ENCODE measurements at places on chromosomes 12 and 14.

- DNase-seq, result no peak
Observed at GRCh38 chr12:129594098-129594497, 309.7 kb downstream of the TMEM132D start.

DNA sequence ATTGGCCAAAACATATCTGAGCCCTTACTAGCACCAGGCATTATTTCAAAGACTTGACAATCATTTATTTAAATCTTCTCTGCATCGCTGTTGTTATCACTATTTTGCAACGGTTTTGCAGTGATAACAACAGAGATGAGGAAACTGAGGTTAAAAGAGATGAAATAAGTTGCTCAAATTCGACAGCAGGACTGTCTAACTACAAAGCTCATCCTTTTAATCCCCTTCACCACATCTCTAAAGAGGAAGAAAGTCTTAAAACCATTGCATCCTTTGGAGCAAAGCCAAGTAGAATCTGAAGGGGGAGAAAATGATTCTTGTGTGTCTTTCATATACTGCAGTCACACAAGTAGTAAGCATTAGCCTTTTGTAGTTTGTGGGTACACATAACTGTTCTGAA lies 14.8 kb upstream of the ETNK1 start:
- peak; percentile 8 for DNase-seq

- DNase-seq, result no peak
Observed at GRCh38 chr14:74348735-74349463, 628 bp downstream of the VRTN start.

DNA sequence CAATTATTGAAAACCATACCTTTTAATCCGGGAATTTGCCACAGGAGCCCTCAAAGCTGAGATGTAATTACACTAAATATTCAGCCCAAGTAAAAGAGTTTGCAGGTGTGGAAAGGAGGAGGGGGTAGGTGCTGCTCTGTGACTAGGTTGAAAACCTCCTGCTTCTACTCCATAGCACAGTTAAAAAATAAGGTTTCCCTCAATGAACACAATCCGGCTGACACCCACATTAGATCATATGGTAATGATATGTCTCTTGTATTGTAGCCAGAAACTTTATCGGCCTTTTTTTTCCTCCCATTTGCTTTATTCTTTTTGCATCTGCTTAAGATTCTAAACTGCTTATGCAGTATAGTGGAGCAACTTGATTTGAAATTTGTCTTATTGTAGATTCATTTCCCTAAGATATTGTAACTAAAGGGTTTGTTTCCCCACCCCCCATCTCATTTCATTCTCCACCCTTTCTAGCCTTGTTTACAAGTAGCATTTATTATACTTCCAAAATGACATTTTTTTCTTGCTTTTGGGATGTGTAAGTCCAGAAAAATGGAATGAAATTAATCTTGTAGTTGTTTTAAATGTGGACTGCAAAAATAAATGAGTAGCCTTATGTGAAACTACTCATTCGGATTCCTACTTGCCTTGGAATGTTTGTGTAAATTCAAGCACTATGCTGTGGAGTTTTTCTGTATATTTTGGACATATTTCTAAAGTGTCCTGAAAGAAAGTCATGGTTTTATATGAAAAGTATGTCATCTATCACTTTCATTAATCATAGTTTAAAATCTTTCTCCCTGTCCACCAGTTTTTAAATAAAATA lies at the start of gene DCN:
TSS of gene DCN (minus strand) at position 182 of the 820 bp plus-strand sequence. CDS start 4,265 bp downstream, outside the sequence.
- DNase-seq, result no peak

DNA sequence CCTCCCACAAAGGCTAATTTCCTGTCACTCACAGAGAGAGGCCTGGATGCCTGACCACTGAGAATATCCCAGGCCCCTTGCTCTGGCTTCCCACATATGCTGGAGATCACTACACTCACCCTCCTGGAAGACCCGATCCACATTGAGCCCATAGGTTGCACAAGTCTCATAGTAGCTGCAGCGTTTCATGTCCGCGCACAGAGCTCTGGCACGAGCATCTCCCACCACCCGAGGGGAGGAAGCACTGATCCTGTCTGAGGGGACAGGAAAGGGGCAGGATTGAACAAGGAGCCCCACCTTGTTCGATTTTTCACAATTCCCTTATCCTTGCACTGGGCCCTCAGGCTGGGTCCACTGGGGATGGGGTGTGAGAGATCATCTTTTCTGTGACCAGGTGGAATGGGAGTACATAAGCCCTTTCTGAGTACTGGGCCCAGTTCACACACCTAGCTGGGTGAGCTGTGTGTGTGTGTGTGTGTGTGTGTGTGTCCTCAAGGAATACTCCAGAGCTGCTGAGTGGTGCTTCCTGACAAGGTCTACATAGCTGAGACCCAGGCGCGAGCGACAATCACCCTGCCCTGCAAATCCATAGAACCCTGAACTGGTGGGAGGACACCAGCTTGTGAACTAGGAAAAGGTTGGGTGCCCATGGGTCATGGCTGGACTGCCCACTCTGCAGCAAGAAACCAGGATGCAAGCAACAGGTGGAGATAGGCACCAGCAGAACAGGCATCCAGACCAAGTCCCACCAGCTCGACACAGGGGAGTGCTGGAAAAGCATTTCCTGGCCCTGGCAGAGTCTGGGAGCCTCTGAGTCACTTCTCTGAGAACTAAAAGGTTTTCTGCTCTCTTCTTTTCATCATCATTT lies 5.6 kb downstream of the AGAP2 start:
- no peak for DNase-seq

GRCh38 chr12:53955036-53955775 lies 503 bp downstream of the HOXC12 start:
- no peak for DNase-seq

GRCh38 chr12:3995306-3995705 lies 122.1 kb upstream of the PARP11 start:
- DNase-seq, result no peak

- no peak for DNase-seq
Observed at GRCh38 chr12:48002414-48002730, 1.9 kb downstream of the COL2A1 start.

DNA sequence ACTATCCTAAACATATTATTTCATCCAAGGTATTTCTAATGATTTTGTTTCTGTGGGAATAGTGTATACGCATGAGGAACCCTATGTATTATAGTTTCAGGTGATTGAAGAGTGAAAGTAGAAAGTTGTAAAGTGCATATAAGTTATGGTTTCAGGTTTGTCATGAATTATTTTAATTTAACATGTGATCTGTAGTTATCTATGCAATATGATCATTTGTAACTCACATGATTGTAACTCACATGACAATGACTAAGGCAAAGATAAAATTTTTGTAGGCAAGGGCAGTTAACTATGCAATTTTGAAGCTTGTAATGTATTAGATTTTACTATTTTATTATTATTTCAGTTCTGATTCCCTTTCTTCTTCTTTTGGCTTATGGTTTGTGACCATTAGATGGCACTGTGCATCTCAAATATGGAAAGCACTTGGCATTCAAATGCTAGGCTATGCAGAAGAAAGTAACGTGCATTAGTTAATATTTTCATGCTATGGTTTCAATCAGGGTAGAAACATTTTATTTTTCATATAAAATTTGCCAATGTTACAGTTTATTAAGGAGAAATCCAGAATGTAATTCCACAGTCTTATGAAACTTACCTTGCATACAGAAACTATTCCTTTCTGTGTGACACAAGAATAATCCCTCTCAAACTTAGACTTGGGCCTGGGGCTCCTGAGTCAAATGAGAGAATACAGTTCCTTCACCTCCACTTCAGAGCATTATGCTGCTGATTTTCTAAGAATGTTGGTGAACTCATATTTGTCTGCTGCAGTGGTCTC lies 15.8 kb upstream of the TMEM30B start:
- DNase-seq, result peak; percentile 47

- DNase-seq, result peak; percentile 14
Observed at GRCh38 chr14:60661721-60662120, 12.4 kb upstream of the SIX1 start.

GRCh38 chr12:92827836-92828431 lies 101.2 kb downstream of the EEA1 start:
- peak; percentile 75 for DNase-seq

GRCh38 chr12:3580094-3580749 lies 89.2 kb downstream of the PRMT8 start:
- no peak for DNase-seq

DNA sequence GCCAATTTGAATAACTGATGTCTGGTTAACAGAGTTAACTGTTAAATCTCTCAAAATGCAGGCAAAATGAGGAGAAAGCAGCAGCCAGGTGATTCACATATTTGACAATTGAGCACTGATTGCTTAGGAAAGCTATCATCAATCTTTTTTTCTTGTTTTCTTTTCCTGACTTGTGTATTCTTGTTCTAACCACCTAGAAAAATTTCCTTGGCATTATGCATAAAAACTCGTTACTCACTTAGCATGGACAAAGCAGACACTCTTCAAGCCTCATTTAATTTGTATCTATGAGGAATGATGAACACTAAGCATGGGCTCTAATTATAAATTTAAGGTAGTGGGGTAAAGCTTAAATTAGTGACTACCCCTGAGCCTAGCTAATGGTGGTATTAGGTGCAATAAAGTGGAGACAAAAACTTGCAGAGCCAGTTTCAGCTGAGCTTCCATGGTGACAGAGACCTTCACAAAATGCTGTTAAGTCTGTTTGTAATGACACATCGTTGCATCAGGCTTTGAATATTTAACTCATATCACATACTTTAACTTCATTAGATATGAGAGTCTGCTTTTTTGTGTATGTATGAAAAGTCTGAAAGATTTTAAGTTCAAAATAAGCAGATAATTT lies 52.0 kb downstream of the RASSF9 start:
- DNase-seq, result peak; percentile 65

GRCh38 chr14:65664436-65664835 lies 251.9 kb downstream of the FUT8 start:
- DNase-seq, result no peak

DNA sequence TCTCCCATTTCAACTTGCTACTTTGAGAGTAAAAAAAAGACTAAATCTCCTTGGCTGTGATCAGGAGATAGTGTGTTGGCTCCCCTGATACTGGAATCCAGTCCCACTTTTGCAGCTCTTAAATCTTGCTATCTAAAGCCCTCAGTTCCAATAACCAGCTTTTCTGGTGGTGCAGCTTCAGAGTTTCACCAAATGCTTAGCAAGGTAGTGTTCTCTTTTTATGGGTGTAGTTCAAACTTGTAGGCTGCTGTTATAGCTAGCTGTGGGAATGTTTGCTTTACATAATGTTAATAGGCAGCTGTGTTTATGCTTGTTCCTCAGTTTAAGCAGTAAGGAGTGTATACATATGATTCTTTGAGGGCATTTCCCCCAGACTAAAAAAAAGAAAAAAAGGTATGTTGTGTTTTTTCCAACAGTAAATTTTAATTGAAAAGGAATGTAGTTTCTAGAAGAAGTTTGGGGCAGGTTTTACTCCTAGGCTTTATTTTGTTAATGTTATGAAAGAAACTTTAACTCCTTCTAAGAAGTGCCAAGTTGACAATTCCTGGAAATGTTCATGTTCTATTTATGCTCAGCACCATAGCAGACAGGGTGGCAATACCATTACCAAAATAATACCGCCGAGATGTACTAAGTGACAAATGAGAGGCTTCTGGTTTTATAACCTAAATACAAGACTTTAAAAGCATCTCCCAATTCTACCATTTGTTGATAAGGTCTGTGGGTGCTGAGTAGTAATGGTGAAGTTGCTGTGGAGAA lies 12.1 kb downstream of the CRADD start:
- peak; percentile 48 for DNase-seq

DNA sequence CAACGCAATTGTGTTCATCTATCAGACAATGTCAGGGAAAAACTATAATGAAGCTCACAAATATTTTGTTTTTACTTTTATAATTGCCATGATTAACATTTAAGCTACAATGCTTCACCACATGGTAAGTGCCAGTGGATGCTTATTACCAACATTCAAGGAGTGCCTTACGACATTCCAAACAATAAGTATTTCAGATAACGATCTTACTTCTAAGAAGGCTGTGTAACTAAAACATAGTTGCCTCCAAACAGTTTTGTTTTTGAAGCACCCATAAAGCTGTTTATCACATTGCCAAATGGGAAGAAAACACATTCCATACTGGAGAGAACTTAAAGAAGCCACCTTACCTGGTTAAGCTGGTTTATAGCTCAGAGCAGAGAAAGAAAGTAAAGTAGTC lies 78.8 kb downstream of the RPS6KA5 start:
- no peak for DNase-seq

GRCh38 chr12:108729612-108730364 lies 1.5 kb downstream of the CORO1C start:
- DNase-seq, result peak; percentile 79

- DNase-seq, result peak; percentile 70
Observed at GRCh38 chr12:15726027-15726877, 62.9 kb downstream of the EPS8 start.

DNA sequence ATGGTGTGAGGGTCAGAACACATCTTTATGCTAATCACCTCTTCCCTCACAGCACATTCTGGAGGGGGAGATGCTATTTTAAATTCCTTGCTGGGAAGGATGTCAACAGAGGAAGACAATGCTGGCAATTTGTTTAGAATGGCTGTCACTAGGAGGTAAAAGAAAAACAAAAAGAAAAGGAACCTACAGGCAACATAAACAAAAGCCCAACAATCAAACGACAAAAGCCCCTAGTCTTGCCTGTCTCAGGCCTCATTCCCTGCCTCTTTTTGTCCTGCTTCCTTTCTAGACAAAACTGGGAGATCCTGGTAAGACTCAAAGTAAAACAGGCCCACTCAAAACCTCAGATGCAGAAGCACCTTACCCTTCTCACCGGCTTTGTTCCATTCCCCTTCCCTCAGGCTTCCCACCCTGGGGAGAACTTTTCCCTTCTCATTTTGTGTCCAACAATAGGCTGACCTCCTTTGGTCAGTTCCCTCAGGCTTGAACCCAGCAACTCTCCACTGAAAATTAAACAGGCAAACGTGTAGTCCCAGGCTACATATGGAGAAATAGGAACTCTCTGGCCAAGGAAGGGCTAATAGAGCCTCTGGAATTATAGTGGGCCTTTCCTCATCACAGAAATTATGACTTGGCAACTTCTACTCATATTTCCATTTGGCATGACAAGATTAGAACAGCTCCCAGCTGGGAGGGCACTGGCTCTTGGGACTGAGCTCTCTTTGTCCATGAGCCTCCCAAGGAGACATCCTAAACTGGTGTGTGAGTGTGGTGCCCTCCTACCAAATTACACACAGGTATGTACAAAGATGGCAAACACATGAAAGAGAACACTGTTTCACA lies 193.0 kb downstream of the MON2 start:
- DNase-seq, result no peak

DNA sequence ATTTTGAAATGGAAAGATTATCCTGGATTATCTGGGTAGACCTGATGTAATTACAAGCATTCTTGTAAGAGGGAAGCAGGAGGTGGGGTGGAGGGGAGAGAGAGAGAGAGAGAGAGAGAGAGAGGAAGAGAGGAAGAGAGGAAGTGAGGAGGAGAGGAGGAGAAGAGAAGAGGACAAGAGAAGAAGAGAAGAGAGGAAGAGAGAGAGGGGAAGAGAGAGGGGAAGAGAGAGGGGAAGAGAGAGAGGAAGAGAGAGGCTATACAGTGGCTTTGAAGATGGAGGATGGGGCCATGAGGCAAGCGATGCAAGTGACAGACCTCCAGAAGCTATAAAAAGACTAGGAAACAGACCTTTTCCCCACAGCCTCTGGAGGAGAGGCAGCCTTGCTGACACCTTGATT lies 13.7 kb upstream of the CHST11 start:
- no peak for DNase-seq

- DNase-seq, result peak; percentile 52
Observed at GRCh38 chr14:64137657-64138290, 156.4 kb downstream of the ESR2 start.

GRCh38 chr14:95408731-95409476 lies 89.2 kb upstream of the CLMN start:
- DNase-seq, result no peak

Data from OCI-M1 (cell line).